ENCODE measurements at places on chromosomes 6 and 20.

GRCh38 chr20:39623584-39624234 is 661.6 kb downstream of the DHX35 start:
- DNase-seq, result no peak

GRCh38 chr20:9672027-9672426 is 157.6 kb downstream of the LAMP5 start:
- DNase-seq, result no peak

- DNase-seq, result no peak
These were observed 364.5 kb upstream of the JARID2 start for GRCh38 chr6:14881398-14881797.

GRCh38 chr6:45378334-45378926 is 696 bp upstream of the SUPT3H start:
- DNase-seq, result no peak

DNA sequence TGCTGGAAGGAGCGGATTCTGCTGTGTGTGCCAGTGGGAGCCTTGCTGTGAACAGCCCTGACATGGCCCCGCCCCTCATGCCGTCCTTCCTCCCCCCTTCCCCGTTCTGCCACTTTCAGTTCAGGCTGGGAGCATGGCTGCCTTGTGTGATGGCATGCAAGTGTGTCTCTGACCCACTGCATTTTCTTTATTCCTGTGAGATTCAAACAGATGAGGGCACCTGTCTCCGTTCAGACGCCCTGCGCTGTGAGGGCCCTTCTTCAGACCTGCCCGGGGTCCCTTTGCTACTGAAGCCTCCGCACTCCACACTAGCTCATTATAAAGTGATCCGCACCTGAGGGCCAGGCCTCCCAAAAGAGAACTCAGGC is 88.3 kb downstream of the TAF4 start:
- DNase-seq, result no peak

DNA sequence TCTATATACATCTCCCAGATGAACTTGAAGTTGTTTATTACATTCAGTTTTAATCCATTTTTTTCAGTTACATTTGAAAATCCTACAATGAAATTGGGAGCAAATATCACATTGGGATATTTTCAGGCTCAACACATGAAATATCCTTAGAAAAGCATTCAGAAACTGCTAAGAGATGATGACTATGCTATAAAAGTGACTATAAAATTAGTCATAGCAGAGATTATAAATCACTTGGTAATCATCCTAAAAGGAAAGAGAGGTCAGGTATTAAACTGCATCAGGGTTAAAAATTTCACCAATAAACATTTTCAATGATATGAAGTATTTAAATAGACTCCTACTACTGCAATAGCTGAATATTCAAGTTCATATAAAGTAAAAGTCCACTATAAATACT is 987.7 kb downstream of the GRIK2 start:
- DNase-seq, result no peak

- no peak for DNase-seq
These were observed 12.2 kb upstream of the GCLC start for GRCh38 chr6:53556986-53557715.

- no peak for DNase-seq
These were observed 23.6 kb downstream of the LRP11 start for GRCh38 chr6:149840345-149841075.

DNA sequence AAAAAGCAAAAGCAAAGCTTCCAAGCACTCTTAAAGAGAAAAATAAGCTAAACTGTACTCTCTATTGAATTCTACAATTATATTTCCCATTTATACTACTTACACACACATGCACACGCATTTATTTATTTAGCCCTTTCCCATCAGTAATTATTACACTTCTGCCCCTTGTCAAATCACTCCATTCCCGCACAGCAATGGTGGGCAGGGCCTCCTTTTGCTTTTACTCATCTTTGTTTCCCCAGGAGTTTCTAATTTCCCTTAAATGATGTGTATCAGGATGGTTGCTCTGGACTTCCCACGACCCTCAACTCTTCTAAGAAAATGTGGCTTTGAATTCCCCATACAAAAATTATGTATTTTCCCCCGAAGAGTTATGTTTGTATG is 19.9 kb downstream of the PXT1 start:
- no peak for DNase-seq

DNA sequence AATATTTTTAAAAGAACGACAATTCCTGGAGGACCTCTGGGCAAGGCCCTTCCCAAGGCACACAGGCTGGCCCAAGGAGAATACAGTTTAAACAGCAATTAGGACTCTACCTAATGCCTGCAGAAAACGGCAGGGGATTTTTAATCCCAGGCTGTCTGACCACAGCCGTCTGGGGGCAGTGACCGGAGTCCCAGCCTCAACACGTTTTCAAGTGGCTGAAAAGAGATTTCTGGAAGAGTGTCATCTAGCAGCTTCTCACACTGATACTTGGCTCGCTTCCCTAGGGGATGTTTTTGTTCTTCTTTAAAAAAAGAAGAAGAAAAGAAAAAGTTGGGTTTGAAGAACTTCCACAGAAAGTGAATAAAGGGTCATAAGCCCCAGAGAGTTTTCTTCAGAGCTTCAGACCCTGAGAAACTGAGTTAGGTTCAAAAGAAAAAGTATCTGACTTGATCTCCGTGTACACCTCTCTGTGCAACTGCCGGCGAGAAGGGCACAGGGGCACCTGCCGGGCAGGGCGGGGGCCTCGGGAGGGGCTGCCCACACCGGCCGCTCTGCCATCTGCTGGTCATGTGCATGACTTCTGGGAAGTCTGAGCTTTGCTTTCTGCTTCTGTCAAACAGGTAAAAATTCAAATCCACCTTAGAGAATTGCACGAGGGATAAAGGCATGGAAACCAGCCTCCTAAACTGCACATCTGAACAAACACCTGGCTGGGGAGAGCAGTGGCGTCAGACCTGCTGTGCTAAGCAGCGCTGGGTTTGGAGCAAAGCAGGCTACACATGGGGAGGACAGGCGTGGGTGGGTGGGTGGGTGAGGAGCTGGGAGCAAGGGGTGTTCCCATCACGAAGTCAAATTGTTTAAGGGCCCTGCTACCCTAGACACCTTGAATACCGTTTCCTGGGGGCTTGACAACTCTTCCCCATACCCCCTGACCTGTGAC is 33.0 kb downstream of the RRBP1 start:
- DNase-seq, result no peak

Data from cerebellar nuclear complex (tissue), 1 donor.